Activated T-helper 1 cell treated with Interleukin-2 at 50 U/mL for 16 hours (primary cell): ENCODE measurements at places on chromosomes 5 and 9.

- DNase-seq: no peak
These were observed 4.5 kb downstream of the FCN2 start for GRCh38 chr9:134885001-134885678.

DNA sequence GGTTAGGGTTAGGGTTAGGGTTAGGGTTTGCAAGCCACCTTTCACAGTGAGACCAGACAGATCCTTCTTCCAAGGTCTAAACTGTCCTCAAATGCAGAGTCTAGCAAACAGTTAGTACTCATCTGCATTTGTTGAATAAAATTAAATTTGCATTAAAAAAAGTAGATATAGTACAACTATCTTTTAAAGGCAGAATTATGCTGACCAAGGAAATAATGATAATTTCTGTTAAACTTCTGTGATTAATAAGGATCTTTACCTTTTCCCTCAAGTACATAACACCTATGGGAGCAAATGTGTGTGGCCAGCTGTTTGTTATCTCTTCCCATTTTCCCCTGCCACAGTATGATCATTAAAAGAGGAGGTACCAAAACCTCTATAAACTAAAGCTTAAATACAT lies 19.8 kb downstream of the PUM3 start:
- no peak for DNase-seq

- DNase-seq: no peak
These were observed 30.0 kb upstream of the STOM start for GRCh38 chr9:121399883-121400607.

GRCh38 chr5:176481711-176482110 lies 33.5 kb downstream of the FAF2 start:
- DNase-seq: no peak
